ENCODE measurements at places on chromosomes 7 and 10.

- DNase-seq = peak; percentile 99
Observed at GRCh38 chr7:151793531-151793951, 83.4 kb downstream of the PRKAG2 start.

- DNase-seq = no peak
Observed at GRCh38 chr10:72695496-72695895, 3.6 kb downstream of the MCU start.

DNA sequence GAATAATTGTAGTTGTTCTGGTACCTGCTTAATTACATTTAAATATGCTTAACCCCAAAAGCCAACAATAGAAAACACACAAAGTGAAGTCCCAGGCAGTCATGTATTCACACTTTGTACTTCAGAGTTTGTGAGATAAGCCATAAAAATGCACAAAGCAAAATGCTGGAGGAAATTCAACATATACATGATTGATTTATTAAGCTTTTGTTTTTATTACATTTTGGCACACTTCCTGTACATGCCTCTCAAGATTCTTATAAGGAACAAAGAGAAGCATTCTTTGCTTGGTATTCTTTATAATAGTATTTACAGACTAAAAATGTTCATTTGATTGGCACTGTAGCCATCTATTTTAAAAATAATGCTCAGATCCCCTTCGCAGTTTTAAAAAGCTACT lies 107.7 kb upstream of the ANK3 start:
- DNase-seq = no peak

- no peak for DNase-seq
Observed at GRCh38 chr10:115056186-115056585, 37.0 kb upstream of the ATRNL1 start.

DNA sequence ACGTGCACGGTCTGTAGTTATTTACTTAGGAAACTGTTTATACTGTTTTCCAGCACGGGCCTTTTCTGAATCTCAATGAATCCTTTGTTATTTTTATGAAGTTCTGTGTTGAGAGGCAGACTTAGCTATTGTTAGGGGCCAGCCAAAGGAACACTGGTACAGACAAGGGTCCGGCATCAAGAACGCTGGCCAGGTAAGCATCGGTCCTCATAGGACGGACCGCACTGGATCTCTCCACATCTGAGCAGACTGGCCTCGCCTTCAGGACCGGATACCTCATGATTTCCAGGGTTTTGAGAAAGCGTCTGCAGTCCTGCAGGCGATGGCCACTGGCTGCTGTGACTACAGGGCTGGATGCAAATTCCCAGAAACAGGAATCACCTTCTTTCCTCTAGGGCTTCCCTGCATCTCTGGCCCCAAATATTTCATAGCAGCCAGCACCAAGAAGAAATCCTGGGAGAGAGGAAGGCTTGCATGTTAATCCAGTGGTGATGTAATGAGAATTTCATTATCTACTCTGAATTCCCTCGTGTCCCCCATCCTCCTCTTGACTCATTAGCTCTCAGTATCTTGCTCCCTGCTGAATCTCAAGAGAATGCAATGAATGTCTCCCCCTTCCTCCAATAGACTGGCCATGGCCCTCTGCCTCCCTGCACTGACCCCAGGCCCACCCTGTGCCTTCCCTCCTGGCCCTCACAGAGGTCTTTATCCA lies 325.4 kb upstream of the NPVF start:
- no peak for DNase-seq

DNA sequence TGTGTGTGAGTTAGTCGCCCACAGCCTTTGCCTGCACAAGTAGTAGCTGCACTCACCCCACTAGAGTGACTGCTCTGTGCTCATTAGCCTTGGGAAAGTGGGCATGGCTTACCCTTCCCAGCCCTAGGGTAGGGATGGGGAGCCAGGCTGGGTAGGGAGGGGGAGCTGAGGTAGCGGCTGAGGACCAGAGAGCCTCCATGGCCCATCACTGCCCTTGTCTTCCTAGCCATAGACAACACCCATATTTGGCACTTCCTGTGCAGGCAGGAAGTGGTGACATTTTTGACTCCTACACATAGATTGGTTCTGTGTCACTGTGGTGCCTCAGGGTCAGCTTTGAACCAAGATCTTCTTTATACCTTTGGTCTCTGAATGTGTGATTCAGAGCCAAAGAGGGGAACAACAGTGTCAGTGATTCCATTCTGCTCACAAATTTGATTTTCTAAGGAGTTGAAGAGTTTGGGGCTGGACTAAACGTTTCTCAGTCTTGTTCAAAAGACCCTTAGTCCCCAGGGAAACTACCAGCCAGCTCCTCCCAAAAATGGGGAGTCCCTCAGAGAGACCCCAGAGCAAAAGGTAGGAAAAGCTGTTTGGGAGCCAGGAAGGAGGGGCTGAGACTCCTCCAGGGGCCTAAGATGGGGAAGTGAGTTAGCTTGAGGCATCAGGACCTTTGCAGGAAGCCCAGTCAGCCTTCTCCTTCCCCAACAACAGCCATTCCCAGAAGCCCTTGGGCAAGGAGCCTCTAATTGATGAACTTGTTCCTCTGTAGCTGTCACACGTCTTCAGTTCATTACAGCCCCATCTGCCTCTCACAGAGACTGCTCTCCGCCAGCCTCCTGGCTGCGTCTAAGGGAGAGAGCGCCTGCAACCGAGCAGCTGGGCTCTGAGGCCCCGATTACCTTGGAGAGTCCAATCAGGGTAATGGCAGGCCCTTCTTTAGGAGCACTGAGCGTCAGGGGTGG lies 135.0 kb downstream of the CDH23 start:
- peak; percentile 35 for DNase-seq

All from inflammatory macrophage treated with lipopolysaccharide for 1 hour (primary cell).